Colonic mucosa (tissue), 4 donors: ENCODE measurements at places on chromosomes 6 and 20. TPM values are rescaled to one million over a fixed set of nuclear protein-coding genes. Genes with fewer than 3 reads are reported as not detected.
A peak's percentile ranks its signal among the peaks of the same experiment; 100 is the strongest.

PFDN4 gene
- total RNA-seq = 18.7 TPM

MAD2L1BP gene
- 47.7 TPM for total RNA-seq

MOCS1 gene
- total RNA-seq = 15.7 TPM

MCCD1 gene
- total RNA-seq = not detected

SYCP2L gene
- total RNA-seq = not detected

GRCh38 chr20:10079964-10080363 lies 45.2 kb downstream of the ANKEF1 start:
- no peaks in the 10 kb centered on the region for H3K36me3 ChIP-seq
- H3K4me1 ChIP-seq = no peaks in the 10 kb centered on the region
- no peaks in the 10 kb centered on the region for H3K27me3 ChIP-seq

GRCh38 chr6:109050012-109050411 lies 44.6 kb downstream of the SESN1 start:
- no peak overlapping the region for H3K27ac ChIP-seq
- H3K4me3 ChIP-seq = no peak overlapping the region
- H3K4me1 ChIP-seq = no peaks in the 10 kb centered on the region

- no peaks in the 10 kb centered on the region for H3K4me1 ChIP-seq
- H3K27me3 ChIP-seq = no peaks in the 10 kb centered on the region
- H3K4me3 ChIP-seq = no peak overlapping the region
- H3K36me3 ChIP-seq = no peaks in the 10 kb centered on the region
These were observed 28.4 kb upstream of the MAS1L start for GRCh38 chr6:29516108-29516507.

- H3K27me3 ChIP-seq = no peaks in the 10 kb centered on the region
- no peak overlapping the region for H3K4me3 ChIP-seq
- no peaks in the 10 kb centered on the region for H3K4me1 ChIP-seq
- no peak overlapping the region for H3K27ac ChIP-seq
- DNase-seq = no peak
These were observed 10.7 kb upstream of the TP53INP2 start for GRCh38 chr20:34693414-34693813.

DNA sequence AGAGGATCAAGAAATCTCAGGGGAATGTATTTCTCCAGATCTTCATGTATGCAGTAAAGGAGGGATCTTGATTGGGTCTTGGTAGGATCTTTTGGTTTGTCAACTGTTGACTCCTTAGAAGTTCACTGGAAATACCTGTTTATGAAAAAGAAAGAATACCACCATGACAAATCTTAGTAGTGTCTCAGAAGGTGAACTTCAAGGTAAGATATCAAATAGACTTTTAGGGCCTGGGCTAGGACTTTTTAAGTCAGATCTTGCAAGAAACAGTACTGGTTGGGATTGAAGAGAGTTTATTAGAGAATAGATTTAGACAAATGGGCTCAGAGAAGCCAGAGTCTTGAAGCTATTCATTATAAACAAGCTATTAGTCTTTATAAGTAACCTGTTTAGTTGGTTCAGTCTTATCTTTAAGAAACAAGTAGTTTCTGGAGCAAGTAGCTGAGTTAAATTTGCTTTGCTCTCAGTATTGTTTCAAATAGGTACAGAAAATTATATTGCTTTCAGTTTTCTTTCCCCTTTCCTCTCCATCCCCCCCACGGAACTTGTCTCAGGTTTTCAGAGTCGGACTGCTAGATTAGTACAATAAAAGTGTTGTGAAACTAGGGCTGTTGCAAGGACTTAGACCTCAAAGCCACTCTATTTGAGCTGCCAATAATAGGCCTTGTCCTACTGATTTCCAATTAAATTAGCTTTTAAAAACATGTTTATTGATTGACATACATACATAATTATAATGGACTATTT lies 529.1 kb upstream of the CITED2 start:
- peaks cover 6% of the 10 kb centered on the region for H3K4me1 ChIP-seq
- DNase-seq = peak; percentile 66
- H3K27me3 ChIP-seq = no peaks in the 10 kb centered on the region

- H3K27me3 ChIP-seq = no peaks in the 10 kb centered on the region
- DNase-seq = no peak
- H3K4me1 ChIP-seq = no peaks in the 10 kb centered on the region
- no peak overlapping the region for H3K4me3 ChIP-seq
These were observed 10.3 kb downstream of the CPNE1 start for GRCh38 chr20:35654415-35654814.

DNA sequence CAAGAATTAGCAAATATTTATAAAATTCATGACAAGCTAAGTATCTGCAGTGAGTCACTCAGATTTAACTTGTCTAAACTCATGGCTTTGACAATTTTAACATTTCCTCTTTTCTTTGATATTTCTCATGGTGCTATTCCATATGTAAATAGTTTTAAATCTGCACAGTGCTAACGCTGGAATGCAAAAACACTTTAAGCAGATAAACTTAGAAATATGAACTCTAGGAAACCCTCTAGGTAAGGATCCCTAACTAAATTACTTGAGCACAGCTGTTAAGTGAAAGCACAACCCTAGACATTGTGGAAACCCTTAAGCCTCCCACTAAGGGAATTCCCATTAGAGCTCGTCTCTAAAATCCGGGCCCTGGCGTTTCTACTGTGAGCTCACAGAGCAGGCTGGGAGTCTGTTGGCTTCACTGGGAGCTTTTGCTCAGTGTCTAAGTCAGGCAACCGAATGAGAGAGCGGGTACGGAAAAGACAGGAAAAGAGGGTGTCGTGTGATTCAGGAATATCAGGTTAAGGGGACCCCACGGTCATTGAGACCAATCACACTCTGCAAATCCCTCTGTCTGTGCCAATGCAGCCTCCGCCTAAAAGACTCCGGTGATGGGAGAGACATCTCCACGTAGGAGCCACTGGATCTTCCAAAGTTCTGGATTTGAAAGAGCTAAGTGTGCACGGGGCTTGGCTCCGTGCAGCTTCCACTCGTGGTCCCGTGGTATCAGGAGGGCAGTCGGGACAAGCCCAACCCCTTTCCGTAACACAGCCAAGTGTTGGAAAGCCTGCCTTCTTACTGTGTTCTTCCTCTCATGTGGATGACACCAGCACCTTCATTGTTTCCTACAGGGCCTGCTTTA lies 112.3 kb upstream of the RPS6KA2 start:
- no peaks in the 10 kb centered on the region for H3K36me3 ChIP-seq
- no peaks in the 10 kb centered on the region for H3K27me3 ChIP-seq
- no peak overlapping the region for H3K4me3 ChIP-seq
- no peak for DNase-seq
- no peaks in the 10 kb centered on the region for H3K4me1 ChIP-seq
- H3K27ac ChIP-seq = no peak overlapping the region

DNA sequence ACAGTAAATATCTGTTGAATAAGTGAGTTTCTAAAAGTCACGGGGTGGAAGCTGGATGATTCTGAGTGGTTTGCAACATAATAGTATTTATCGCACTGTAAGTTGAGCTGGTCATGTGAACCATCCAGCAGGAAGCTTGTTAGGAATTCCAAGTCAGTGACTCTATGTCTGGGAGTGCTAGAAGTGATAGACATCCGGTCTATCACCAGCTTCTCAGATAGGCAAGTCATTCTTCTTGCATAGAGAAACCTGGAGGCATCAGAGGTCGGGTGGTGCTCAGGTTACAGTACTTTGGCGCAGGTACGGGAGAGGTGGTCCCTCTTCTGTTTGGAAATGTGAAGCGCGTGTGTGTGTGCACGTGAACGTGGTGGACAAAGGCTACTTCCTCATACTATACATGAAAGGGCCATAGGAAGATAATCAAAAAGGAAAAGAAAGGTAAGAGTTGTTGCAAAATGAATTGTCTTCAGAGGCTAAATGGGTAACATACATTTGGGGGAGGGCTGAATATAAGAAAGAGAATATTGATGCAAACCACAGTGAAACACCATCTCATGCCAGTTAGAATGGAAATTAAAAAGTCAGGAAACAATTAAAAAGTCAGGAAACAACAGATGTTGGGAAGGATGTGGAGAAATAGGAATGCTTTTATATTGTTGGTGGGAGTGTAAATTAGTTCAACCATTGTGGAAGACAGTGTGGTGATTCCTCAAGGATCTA lies 299.3 kb upstream of the ZFP64 start:
- H3K4me3 ChIP-seq = no peak overlapping the region
- H3K4me1 ChIP-seq = no peaks in the 10 kb centered on the region
- no peaks in the 10 kb centered on the region for H3K27me3 ChIP-seq
- no peak for DNase-seq
- H3K36me3 ChIP-seq = no peaks in the 10 kb centered on the region
- no peak overlapping the region for H3K27ac ChIP-seq

- no peaks in the 10 kb centered on the region for H3K27me3 ChIP-seq
- DNase-seq = peak; percentile 54
- H3K36me3 ChIP-seq = no peaks in the 10 kb centered on the region
- no peak overlapping the region for H3K4me3 ChIP-seq
These were observed 8.6 kb downstream of the MAP3K5 start for GRCh38 chr6:136783495-136784270.

DNA sequence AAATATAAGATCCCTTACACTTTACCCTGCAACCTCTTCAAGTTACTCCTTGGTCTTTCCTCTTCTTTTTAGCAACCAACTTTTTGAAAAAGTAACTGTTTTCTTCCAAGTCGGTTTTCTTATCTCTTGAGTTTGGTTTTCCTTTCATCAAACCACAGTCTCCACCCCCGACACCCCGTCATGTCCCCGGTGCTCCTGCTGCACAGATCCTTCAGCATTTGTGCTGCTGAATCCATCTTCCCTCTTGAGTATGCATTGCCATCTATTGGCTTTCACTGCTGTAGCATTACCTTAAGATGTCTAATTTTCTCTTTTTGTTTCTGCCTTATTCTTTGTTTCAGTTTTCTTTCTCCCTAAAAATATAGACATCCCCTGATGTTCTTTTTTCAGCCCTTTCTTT lies 11.9 kb upstream of the TNFRSF21 start:
- DNase-seq = no peak
- H3K4me3 ChIP-seq = no peak overlapping the region
- no peak overlapping the region for H3K27ac ChIP-seq
- no peaks in the 10 kb centered on the region for H3K27me3 ChIP-seq
- no peaks in the 10 kb centered on the region for H3K36me3 ChIP-seq

- H3K4me1 ChIP-seq = no peaks in the 10 kb centered on the region
- DNase-seq = no peak
- H3K4me3 ChIP-seq = no peak overlapping the region
These were observed 263.6 kb downstream of the CD83 start for GRCh38 chr6:14380901-14381828.

DNA sequence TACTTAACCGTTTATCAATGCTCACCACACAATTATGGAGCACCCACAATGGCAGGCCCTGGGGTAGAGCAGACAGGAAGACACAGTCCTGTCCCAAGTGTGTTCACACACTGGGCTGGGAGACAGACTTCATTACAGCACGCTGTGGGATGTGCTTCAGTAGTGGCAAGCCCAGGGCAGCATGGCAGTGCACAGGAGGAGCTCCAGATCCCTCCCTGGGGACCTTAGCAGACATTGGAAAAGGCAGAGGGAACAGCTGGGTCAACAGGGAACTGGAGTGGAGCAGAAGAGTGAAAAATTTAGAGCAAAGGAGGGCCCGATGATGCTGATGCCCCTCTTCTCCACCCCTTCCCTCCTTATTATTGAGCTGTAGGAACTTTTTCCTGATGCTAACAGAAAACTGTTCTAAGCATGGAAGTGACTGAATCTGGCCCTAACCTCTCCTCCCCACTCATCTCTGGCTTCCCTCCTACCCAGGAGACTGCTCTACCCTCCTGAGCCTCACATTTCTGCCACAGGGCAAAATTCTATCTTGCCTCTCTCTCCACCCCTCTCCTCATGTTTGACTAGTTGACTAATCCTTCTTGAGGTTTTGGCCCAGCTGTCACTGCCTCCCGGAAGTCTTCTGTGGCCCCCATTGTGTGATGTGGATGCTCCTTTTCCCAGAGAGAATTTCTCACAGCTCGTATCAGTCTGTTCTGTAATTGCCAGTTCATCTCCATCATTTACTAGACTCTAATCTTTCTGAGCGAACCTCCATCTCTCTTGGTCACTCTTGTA lies 41.3 kb upstream of the NOP56 start:
- H3K27me3 ChIP-seq = no peaks in the 10 kb centered on the region
- no peak for DNase-seq
- no peaks in the 10 kb centered on the region for H3K36me3 ChIP-seq
- H3K4me1 ChIP-seq = no peaks in the 10 kb centered on the region

DNA sequence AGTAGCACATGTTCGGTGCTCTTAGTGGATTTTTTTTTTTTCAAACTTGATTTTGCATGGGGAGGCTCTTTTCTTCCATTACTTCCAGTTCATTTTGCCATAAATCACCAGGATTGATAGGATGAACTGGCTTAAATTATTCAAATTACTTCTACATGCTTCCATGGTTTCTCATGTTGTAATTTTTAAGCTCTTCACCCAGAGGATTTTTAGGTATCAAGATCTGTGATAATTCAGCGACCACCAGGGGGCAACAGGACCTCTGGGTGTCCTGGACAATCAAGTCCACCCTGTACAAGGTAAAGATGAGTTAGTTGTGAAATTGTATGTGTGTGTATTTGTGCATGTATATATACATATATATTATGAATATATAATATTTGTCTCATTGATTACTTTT lies 4.2 kb upstream of the EPHA7 start:
- no peaks in the 10 kb centered on the region for H3K36me3 ChIP-seq
- H3K27ac ChIP-seq = no peak overlapping the region
- DNase-seq = peak; percentile 46
- peaks cover 24% of the 10 kb centered on the region for H3K27me3 ChIP-seq
- H3K4me1 ChIP-seq = peaks cover 2% of the 10 kb centered on the region

DNA sequence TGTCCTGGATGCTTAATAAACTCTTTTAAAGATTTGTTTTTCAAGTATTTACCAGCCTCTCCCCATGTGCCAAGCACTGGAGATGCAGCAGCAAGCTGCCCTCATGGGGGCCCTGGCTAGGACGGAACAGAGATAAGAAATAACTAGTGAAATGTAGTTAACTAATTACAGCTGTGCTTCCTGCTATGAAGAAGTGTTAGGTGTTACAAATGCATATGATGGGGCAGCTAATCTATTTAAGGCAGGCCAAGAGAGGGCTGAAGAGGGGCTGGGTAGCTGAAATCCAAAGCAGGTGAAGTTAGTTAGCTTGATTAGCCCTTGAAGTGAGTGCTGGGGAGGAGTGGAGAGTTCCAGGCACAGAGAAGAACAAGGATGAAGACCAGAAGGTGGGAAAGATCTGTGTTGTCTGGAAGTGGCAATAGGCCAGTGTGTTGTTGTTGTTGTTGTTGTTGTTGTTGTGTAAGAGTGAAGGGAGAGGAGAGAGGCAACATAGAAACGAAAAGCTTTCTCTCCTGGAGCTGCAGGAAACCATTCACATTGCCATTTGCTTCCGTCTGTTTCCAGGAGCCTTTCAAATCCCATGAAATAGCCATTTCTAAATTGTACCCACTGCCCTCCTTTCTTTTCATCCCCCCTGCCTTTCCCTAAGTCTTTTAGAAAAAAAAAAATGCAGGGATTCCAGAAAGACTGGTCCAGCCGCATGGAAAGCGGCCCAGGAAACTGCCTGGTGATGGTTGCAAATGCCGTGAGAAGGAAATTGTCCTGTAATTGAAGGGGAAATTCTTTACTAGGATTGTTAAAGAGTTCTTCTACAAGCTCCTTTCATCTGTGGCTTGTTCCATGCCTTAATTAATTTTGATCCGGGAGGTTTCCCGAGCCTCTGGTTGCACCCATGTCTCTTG lies 119.6 kb downstream of the TFAP2C start:
- H3K27me3 ChIP-seq = no peaks in the 10 kb centered on the region
- no peak overlapping the region for H3K27ac ChIP-seq
- H3K4me1 ChIP-seq = no peaks in the 10 kb centered on the region
- no peaks in the 10 kb centered on the region for H3K36me3 ChIP-seq
- no peak overlapping the region for H3K4me3 ChIP-seq
